ENCODE measurements at places on chromosomes 4 and X.

GRCh38 chrX:68332201-68332731, 101.0 kb downstream of the OPHN1 start:
- no peak for DNase-seq

DNA sequence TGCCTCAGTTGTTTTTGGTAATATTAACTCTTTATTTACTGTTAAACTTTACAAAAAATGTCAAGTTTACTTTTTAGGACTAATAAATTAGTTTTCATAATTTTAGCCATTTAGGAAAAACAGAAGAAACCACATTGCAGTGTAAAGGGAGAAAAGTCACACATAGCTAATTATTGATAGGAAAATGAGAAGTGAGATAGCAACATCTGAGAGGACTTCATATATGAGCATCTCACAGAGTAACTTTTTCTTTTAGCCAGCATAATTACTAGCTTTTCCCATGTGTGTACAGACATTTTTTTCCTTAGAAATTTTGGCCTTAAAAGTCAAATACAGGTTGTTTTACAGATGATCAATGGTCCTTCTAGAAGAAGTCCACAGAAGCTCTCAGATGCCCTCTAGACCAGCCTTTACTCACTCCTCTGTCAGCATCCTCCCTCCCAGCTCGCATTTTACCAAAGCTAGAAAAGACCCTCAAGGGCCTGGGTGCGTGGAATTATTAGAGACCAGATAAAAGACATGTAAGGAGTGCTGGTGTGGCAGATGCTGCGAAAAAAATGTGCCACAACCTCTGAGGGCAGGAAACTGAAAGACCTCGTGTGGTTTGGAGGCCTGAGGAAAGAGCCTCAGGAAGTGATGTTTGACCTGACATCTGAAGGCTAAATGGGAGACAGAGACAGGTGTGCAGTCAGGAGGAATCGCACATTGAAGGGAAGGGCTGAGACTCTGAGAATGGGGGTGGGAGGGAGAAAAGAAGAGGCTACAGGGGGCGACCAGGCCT, 156.9 kb downstream of the CBR4 start:
- DNase-seq = no peak

DNA sequence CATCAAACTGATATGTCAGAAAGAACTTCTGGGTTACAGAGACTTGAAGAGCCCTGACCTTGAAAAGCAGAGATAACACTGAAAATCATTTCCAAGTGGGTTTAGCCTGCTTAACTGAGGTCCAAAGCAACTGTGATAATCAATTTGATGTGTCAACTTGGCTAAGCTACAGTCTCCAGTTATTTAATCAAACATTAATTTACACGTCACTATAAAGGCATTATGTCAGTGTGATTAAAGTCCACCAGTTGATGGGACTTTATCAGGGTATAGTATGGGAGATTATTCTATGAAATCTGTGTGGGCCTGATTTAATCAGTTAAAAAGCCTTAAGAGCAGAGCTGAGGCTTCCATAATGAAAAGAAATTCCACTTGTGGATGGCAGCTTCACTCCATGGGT, 69.1 kb upstream of the PRSS48 start:
- no peak for DNase-seq

- no peak for DNase-seq
Measured at GRCh38 chr4:98343626-98344025, 82.4 kb downstream of the RAP1GDS1 start.

DNA sequence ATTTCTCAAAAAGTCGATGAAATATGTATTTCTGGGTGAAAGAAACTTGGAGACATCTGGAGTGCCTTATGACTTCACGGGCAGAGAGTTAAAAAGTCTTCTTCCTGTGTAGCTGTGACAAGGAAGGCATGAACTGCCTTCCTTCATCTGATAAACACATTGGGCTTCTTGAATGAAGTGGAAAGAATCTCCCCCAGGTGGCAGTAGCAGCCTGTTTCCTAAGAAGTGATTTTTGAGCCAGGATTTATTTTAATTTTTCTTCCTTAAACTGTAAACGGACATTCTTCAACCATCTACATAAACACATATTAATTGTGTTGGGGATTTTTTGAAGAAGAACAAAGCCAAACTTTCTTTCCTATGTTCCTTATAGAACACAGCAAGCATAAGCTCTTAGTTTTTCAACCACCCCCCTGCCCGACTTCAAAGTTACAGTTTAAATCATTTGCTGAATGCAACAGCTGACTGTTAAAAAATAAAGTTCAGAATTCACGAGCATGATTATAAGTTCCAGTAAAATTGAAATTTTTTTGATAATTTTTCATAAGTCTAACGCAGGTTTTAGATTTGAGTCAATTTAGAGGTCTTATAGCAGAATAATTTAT, 980 bp upstream of the GIMD1 start:
- DNase-seq = no peak

DNA sequence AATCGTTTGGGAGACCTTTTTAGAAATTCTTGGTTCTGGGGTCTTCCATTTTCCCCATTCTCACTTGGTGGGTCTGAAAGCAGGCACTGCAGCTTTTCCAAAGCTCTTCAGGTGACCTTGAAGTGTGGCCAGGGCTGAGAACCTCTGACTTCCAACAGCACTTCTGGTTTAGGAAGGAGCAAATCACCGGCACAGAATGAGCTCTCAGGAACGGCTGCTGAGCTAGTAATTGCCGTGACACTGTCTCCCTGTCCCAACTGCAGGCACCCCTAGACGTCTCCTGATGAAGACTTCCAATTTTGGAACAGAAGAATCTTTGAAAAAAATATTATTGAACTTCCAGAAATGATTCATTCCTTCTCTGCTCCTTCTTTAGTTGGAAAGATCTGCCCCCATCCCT, 31.3 kb downstream of the CD38 start:
- no peak for DNase-seq

GRCh38 chr4:55089916-55090315, 35.5 kb downstream of the KDR start:
- no peak for DNase-seq

DNA sequence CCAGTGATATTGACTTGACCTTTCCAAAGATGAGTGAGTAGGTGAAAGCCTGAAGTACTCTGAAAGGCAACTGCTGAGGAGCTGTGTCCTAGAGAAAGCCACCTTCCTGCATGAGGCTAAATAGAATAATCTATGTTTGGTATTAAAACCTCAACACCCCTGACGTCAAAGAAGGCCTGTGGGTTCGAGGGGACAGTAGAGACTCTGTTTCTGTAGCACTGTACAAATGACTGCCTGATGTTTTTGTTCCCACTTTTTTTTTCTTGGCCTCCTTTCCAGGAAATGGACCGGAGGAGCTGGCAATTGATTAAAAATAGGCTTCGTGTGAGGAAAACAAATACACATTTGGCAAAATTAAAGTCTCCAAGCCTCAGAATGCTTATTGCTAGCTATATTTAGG, 29.5 kb downstream of the TMEM255A start:
- DNase-seq = no peak

GRCh38 chr4:140876615-140877364, 120.6 kb upstream of the TBC1D9 start:
- DNase-seq = no peak

- no peak for DNase-seq
Measured at GRCh38 chr4:113708250-113708649, 53.3 kb downstream of the CAMK2D start.

DNA sequence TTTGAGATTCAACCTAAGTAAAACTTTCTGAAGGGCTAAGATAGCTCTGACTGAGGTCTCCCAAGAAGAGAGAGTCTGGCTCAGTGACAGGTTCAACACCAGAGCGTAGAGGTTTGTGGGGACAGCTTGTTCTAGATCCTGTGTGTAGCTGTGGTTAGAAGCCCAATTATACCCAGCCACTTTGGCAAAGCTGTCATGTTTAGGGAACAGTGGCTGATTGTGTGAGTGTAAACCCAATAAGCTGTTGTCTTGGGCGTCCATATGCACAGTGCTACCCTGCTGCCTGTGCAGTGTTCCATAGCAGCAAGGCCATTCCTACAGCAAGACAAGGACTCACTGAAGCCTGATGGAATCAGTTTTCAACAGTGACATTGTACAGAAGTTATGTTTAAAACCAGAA, 11.2 kb upstream of the SCRG1 start:
- DNase-seq = no peak

GRCh38 chr4:25487155-25487554, 110.1 kb downstream of the ANAPC4 start:
- no peak for DNase-seq

- no peak for DNase-seq
Measured at GRCh38 chr4:54941994-54942552, 183.3 kb downstream of the KDR start.

DNA sequence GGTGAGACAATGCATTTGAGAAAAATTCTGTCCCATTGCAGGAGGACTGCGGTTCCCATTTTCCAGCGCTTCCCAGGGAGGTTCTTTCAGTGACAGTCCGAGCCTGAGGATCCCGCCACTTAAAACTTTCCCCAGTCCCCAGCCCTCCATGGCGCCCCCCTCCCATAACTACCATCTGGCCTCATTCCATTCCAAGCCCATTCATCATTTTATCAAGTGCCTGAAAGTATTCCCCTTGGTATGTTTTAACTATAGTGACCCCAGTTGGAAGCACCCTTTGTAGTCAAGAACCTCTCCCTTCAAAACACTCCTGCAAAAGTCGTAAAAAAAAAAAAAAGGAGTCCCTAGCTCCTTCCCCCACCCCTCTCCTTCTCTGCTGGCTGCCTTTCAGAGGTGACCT, 1.2 kb downstream of the RASL11B start:
- no peak for DNase-seq

DNA sequence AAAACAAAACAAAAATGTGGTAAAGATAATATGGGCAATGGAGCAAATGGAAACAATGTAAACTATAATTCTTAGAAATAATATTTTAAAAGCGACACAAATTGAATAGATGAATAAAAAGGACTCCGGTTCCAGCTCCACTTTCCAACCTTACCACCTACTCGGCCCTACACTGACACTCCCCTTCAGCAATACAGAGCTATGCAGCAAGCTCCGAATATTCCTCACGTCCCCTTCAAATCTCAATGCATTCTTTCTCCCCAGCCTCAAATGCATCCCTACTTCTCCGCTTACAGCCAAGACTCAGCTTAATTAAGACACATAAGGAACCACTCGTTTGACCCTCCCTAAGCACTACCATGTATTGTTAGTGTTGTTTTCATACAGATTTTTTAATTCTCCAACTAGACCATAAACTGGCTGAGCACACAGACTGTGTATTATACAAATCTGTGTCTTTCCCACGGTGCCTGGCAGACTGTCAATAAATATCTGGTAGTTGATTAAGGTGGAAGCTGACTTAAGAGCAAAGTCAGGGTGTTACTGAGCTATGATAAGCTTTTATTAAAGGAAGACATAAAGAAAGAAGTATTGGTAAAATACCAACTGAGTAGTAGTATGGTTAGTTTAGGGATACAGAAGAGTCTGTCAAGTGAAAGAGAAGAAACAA, 219.1 kb downstream of the NR3C2 start:
- DNase-seq = no peak

- DNase-seq = no peak
Measured at GRCh38 chr4:36027203-36027602, 217.1 kb downstream of the ARAP2 start.

GRCh38 chr4:16516796-16517439, 290.6 kb upstream of the TAPT1 start:
- no peak for DNase-seq

- DNase-seq = no peak
Measured at GRCh38 chr4:59380841-59381366, 1819.2 kb upstream of the ADGRL3 start.

- no peak for DNase-seq
Measured at GRCh38 chr4:23811161-23811560, 78.7 kb downstream of the PPARGC1A start.

- no peak for DNase-seq
Measured at GRCh38 chr4:7337196-7338058, 97.3 kb downstream of the PSAPL1 start.

- DNase-seq = no peak
Measured at GRCh38 chr4:149997881-149998421, 80.3 kb upstream of the DCLK2 start.

- DNase-seq = no peak
Measured at GRCh38 chrX:39564751-39565150, 533.0 kb downstream of the BCOR start.

DNA sequence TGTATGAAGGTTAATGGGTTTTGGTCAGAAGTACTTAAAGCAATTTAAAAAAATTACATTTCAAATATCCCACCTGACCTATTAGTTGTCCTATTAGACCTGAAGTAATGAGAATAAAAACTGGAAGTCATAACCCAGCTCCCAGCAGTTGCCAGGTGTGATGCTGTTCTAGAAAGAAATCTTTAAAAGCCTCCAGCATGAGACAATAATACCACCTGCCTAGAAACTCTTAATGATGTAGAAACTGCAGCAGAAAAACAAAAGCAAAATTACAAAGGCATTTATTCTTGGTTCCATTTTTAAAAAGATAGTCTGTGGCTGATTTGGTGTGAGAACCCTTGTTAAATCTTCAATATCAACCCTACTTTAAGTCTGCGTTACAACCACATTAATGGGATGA, 1137.7 kb upstream of the TENM3 start:
- DNase-seq = no peak

GRCh38 chrX:150765782-150766350, 72.7 kb downstream of the MTMR1 start:
- no peak for DNase-seq

Measured in left forelimb (tissue), 1 donor.